ENCODE measurements at places on chromosomes 16 and 17.

DNA sequence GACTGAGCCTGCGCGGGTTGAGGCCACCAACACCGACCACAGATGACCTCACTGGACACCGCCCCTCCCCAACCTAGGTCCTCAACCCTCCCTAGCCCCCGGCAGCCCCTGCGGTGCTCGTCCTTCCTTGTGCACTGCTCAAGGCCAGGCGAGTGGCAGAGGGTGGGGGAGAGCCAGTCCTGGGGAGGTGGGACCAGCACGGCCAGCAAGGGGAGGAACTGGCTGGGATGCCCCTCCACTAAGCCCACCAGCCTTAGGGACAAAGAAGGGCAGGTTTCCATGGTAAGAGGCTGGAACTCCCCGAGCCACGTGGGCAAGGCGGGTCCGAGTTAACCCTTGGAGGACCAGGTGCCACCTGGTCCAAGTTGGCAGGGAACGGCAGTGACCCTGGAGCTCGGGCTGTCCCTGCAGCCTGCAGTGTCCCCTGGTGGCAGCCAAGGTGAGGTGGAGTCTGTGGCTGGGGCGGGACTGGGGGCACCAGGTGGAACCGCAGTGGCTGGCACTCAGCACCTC, 9.2 kb downstream of the FSCN2 start:
- peak; percentile 77 for DNase-seq

GRCh38 chr17:48799069-48799723, 17.8 kb downstream of the TTLL6 start:
- no peak for DNase-seq

DNA sequence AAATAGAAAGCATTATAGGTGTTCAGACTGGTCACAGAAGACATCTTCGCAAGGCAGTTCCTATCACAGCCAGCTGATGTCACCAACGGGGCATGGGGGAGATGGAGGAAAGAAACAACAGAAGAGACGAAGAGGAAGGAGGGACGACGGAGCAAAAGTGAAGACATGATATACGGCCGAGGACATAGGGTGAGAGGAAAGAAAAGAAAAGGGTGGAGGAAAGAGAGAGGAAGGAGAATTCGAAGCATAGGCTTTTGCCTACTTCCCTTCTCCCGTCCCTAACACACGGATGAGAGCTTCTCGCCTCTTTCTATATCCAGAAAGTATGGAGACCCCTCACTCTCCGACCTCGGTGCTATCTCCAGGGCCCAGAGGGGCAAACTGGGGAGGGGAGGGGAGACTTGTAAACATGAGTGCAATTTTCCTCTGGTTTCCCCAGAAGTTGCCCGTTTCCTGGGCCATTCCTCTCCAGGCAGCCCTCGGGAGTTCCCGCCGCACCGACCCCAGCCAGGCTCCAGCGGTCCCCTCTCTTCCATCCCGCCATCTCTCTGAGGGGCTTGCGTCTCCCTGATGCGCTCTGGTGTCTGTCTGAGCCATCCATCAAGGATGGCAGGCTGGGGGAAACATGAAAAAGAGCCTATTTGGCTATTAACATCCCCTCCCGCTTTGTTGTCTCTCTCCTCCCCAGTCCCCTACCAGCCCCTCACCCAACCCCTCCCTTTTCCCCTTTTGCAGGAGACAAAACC, 26.0 kb downstream of the COPZ2 start:
- peak; percentile 78 for DNase-seq

- no peak for DNase-seq
These were observed 958 bp downstream of the CBX8 start for GRCh38 chr17:79795795-79796443.

DNA sequence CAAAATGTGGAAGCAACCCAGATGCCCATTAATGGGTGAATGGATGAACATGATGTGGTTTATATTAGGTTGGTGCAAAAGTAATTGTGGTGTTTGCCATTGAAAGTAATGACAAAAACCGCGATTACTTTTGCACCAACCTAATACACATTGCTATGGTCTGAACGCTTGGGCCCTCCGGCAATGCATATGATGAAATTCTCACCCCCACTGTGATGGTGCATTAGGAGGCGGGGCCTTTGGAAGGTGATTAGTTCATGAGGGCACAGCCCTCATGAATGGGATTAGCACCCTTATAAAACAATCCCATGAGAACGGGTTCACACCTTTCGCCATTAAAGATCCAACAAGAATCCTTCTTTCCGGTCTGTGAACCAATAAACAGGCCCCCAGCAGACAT, 25.3 kb upstream of the PRM1 start:
- DNase-seq: no peak

DNA sequence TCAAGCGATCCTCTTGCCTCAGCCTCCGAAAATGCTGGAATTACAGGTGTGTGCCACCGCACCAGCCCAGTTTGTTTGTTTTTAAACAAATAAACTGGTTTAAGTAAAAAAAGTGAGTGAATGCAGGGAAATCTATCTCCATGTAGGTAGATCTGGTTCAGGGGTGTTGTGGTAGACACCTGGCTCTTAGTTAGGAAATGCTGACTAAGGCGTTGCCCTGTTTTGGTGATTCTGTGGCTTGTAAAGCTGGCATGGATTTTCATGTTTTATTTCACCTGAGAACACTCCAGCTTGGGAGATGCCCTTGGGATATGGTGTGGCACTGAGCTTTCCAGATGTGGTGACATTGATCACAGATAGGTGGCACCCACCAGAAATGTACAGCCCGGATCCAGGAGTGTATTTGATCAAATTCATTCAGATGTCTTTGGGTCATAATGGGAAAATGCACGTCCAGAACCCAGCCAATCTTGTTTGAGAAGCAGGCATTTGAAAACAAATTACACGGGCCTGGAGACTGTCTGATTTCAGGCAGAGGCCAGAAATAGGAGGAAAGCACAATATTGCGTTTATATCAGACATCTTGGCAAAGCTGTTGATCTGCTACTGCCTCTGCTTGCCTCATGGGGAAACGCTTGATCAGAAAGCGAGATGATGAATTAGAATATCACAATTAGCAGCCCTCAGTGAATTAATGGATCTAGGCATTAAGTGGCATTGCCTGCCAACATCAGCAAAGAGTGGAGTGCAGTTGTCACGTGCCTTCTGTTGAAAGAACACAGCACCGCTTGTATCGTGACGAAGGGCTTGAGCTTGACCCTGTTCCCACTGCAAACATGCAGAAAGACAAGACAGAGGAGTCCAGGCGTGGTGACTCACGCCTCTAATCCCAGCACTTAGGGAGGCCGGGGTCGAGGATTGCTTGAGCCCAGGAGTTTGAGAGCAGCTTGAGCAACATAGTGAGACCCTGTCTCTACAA, 7.3 kb upstream of the IL34 start:
- no peak for DNase-seq

- DNase-seq: no peak
These were observed 60.9 kb downstream of the CLEC19A start for GRCh38 chr16:19346335-19346922.

DNA sequence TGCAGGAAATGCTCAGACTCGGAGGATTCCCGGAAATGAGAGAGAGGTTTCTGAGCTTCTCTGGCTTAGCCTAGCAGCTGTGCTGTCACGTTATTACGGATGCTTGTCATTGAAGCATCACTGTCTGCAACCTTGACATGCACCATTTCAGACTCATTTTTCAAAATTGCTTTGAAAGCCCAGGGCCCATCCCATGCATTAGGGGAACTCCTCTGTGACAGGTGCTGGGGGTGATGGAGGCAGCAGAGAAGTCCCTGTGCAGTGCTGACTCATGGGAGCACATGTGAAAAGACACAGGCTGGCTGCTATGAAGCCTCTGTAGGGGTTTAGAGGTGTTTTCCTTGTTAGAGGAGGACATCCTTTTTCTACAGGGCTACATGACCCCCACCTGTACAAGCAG, 214.0 kb upstream of the MPHOSPH6 start:
- DNase-seq: no peak

DNA sequence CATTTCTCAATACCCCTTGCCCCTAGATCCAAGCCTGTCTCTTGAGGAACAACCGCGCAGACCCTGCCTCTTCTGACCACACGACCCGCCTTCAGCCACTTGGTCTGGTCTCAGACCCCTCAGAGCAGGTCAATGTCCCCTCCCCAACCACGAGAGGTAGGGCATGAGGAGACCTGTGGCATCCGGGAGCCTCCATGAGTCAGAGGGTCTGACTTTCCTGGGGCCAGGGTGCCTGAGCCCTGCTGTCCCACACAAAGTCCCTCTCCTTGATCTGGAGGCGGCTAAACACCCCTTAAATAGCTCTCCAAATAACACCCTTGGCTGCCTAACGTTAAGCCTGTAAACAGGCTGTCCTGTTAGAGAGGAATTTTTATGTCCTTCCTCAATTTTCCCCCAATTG, 5.1 kb downstream of the CARMIL2 start:
- DNase-seq: no peak

GRCh38 chr17:21548236-21548635, 144.1 kb upstream of the KCNJ18 start:
- no peak for DNase-seq

DNA sequence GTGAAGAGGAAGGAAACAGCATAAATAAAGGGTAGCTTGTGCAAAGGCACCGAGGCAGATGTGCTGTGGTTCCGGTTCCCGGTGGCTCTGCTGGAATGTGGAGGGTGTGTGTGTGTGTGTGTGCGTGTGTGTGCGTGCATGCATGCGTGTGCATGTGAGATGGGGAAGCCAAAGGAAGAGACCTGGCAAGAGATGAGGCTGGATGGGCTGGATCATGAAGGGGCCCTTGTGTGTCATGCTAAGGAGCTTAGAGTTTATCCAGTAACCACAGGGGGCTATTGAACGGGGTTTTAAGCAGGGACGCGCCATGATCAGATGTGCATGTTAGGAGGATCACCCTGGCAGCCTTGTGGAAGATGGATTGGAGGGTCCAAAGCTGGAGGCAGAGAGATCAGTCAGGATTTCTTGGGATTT, 8.3 kb downstream of the WSCD1 start:
- DNase-seq: no peak

- DNase-seq: no peak
These were observed 12.6 kb upstream of the UQCRC2 start for GRCh38 chr16:21940570-21940969.

DNA sequence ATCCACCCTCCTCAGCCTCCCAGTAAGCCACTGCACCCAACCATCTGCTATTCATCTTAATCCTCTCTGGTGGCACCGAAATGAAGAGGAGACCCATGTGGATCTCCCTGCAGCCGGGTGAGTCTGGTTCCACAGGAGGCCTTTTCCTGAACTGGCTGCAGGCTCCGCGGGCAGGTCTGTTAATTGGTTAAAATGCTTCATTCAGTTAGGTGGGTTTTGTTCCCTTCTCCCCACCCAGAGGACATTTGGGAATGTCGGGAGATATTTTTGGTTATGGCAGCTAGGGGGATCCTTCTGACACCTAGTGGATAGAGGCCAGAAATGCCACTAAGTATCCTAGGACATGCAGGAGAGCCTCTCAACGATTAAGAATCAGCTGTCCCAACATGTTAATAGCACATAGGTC, 16.7 kb downstream of the C16orf54 start:
- DNase-seq: peak; percentile 68

GRCh38 chr16:24440306-24440705, 99.1 kb upstream of the RBBP6 start:
- DNase-seq: no peak

DNA sequence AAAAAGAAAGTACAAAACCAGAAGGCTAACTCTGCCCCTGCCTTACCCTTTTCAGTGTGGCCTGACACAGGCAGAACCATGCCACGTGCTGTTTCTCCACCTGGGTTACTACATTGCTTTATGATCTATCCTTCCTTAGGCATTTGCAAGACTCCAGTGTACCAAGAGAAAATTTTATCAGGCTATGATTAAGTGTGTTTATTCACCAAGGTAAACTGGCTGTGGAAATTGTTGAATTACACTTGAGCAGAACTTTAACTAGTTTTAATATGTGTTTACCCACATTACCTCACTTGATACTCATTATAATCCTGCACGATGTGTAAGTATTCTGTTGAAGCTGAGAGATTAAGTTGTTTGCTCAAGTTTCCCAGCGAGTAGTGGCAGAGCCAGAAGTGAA, 129.7 kb upstream of the MYOCD start:
- DNase-seq: peak; percentile 18

- DNase-seq: peak; percentile 53
These were observed 370 bp downstream of the EVPL start for GRCh38 chr17:76026714-76027158.

- no peak for DNase-seq
These were observed 240.7 kb downstream of the CDH13 start for GRCh38 chr16:82867485-82867884.

Data from A549 (cell line).